Non-pigmented ciliary epithelial cell (primary cell): ENCODE measurements at places on chromosomes 16 and 17.

DNA sequence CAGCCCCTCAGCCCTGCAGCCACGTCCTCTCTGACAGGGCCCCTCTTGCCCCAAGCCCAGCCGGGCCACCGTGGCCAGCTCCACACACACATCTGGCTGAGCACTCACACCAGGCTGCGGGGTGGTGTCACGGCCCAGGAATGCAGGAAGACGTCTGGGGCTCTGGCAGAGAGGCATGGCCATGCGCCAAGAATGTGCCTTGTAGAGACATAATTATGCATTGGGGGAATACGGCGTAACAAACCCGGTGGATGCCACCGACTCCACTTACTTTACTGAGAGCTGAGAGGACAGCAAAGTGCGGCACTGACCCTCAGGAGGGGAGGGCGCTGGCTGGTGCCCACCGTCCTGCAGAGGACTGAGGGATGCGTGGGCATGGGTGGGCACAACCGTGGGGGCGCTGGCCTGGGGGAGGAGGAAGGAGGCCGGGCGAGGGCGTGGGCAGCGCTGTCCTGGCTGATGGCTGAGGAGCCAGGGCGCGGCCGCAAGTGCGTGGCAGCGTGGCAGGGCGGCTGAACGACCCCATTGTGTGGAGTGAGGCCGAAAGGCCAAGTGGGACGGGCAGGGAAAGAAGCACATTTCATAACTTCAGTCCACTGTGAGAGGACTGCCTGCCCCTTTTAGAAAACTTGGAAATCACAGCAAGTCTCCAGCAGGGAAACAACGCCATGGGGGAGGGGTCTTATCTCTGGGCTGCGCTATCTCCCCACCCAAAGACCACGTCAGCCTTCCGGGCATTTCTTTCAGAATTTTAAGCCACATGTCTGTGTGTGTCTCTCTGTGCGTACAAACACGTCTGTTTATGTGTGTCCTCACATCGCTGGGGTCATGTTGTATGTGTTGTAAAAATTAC, 30.6 kb downstream of the METRNL start:
- DNase-seq: peak; percentile 67

DNA sequence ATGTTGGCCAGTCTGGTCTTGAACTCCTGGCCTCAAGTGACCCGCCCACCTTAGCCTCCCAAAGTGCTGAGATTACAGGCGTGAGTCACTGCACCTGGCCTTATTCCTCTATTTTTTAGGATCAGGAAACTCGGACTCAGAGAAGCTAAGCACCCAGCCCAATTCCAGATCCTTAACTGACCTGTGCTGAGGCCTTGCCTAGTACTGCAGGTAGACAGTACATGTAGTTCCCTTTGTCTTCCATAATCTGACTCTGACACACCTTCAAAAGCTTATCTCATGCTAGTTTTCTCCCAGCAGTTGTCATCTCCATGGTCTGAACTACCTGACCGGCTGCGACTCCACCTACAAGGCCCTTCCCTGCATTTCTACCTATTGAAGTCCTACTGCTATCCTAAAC, 65.7 kb upstream of the AXIN2 start:
- no peak for DNase-seq

- no peak for DNase-seq
These were observed 15.6 kb downstream of the HIGD1B start for GRCh38 chr17:44863061-44863918.

DNA sequence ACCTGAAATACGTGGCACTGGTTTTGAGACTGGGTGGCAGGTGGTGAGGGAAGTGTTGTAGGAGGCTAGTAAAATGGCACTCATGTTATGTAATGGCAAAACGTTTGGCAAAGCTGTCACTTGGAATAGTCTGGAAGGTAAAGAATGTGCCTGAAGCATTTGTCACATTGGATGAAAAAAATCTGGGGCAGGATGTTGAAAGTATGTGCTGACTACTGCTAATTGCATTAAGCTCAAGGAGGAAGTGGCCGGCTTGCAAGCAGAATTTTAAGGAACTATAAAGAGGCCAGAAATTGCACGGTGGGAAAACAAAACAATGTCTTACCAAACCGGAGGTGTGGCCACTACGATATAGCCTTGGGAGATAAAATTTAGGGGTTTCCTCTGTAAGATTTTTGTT, 26.6 kb upstream of the NLRP1 start:
- DNase-seq: no peak

GRCh38 chr17:15920758-15921239, 24.1 kb upstream of the ADORA2B start:
- DNase-seq: peak; percentile 72

DNA sequence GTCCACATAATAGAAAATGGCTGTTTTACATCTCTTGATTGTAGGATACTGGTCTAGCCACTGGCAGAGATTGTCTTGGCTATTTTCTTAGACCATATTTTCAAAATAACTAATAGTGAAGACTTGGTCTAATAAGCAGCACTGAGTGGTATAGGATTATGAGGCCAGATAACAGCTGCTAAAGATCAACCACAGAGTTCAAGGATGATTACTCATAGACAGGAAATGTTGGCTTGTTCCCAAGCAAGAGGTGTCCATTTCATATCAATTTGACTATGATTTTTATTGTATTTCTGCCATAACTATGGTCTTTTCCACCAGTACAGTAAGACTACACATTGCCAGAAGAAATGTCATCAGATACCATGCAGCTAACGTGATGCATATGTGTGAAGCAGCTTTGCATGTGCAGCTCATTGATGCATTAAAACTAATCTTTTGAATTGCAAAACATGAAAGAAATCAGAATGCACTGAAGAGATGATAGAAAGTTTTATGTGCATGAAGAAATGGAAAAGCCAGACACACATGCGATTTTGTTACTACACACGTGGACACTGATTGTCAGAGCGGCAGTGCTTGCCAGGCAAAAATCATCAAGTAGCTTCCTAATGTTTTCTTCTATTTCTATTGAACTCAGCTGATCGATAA, 693.3 kb downstream of the CDH11 start:
- DNase-seq: peak; percentile 68

DNA sequence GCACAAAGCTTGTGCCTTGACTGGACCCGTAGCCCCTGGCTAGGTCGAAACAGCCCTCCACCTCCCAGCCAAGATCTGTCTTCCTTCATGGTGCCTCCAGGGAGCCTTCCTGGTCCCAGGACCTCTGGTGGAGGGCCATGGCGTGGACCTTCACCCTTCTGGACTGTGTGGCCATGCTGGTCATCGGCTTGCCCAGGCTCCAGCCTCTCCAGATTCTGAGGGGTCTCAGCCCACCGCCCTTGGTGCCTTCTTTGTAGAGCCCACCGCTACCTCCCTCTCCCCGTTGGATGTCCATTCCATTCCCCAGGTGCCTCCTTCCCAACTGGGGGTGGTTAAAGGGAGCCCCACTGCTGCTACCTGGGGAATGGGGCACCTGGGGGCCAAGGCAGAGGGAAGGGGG, 3.5 kb downstream of the CTRL start:
- DNase-seq: no peak

DNA sequence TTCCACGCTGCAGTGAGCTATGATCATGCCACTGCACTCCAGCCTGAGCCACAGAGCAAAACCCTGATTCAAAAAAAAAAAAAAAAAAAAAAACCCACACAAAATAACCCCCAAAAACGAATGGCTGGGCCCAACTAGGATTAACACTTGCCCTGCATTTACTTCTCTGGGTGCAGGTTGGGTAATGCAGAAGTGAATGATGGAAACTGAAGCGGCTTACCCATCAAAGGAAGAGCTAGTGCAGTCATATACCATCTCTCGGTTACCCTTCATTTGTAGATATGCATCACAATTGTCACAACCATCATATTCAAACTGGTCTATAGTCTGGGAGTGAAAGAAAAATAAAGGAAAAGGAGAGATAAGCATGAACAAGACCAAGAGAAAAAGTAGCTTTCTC, 819 bp downstream of the SUPT4H1 start:
- no peak for DNase-seq

GRCh38 chr17:64171041-64171440, 41.1 kb upstream of the ERN1 start:
- no peak for DNase-seq

DNA sequence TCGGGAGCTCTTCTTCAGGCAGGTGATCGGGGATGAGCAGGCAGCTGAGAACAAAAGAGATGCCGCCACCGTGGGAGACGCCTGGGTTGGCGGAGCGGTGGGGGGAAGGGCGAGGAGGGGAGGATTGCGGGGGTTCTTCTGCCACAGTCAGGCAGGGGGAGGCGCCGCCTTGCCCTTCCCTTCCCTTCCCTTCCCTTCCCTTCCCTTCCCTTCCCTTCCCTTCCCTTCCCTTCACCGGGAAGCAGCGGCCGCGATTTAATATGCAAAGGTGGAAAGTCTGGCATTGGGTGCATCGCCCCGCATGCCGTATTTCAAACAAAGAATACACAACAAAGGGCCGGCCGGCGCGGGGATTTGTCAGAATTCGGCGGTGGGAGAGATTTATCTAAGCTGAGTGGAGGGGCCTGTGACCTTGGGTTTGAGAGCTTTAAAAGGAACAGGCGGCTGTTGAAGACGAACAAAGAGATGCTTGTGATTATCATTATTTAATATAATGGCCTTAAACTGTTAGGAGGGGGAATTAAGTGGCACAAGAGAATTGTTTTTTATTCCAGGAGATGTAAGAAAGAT, 262.3 kb upstream of the TNRC6C start:
- no peak for DNase-seq

- DNase-seq: no peak
These were observed 17.3 kb upstream of the XYLT2 start for GRCh38 chr17:50328363-50329325.

DNA sequence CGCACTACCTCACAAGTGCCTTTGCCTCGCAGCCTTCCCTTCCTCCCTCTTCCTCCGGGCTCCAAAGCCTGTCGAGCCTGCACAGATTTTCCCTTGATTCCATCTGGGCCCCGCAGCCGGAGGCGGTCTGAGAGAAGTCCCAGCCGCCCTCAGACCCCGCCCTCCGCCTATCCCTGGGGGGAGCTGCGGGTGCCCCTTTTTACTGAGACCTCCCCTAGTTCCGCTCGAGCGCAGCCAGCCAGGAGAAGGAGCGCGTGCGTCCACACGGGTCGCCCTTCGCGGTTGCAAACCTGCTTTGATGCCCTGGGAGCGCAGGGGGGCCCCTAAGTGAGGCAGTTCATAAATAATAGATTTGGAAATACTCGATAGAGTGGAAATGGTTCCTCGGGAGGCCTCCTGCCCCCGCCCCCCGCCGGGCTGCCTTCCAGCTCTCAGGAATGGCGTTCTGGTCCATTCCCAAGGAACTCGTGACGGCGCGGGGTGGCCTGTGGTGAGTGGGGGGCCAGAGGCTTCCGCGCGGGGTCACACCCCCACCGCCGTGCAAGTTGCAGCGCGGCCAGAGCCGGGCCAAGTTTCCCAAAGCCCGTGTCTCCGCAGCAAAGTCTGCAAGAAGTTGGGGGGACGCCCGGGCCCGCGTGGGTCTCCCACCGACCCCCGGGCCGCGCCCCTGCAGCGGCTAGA, 610 bp downstream of the C16orf74 start:
- no peak for DNase-seq

DNA sequence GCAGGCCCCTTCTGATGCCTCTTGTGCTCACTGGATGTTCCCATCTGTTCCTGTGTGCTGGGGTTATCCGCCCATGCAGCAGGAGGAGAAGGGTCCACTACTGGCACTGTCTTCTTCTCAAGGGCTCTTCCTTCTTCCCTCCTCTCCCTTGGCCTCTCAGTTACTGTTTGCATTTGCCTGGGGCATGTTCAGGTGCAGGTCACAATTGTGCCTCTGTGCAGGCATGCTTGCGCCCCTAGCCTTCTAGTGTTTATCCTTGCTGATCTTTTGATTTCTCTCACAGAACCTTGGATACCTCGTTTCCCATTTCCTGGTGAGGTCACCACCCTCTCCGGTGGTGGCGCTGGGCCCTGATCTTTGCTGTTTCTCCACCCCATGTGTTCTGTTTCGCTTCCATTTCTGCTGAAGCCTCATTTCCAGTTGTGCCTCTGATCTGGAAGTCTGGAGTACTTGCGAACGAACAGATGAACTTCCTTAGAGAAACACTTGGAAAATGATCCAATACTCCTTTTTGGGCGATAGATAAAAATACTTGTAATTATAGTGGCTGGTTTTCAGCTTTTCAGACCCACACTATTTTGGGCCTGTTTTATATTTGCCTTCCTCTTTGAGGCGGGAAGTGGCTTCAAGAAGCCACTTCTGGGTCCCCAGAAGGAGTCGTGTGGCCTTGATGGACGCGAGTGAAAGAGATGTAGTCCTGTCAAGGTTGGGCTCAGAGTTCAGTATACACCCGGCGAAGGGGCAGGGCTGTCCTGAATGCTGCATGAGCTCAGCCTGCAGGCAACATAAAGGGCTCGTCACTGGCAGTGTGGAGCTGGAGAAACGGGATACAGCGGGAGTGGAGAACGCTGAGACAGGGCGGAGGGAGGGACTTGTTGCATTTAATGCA, 312.9 kb downstream of the SNX29 start:
- DNase-seq: no peak

DNA sequence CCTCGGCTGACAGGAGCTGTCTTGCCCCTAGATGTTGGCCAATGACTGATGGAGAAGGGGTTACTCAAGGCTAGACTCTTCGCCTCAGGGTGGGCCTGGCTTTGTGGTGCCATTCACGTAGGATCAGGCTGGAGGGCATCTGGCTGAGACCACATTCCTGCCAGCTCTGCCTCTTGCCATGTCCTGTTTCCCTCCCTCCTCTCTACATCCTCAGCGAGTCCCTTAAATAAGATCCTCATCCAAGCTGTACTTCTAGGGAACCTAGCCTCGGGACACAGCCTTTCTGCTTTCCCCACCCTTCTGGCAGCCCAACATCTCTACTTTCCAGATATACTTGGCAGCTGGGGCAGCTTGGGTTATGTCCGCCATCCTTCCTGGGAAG, 27.9 kb upstream of the EFCAB13 start:
- no peak for DNase-seq

DNA sequence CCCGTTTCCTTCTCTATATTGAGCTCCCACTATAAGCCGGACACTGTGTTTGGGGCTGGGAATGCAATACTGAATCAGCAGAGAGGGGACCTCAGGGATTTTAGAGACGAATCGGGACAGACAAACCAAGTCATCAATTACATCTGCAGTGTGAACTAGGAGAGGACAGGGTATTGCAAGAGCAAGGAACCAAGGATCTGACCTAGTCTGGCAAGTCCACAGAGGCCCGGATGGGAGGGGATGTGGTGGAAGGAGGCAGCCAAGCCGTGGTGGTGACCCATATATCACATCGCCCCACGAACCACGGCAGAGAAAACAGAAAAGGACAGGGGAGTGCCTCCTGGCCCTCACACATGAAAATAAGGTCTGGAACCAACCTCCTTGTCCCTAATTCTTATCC, 28.1 kb upstream of the NXPH3 start:
- no peak for DNase-seq
